ENCODE measurements at places on chromosomes 11 and 22.

- DNase-seq = no peak
Observed at GRCh38 chr11:62553080-62553838, 6.7 kb upstream of the AHNAK start.

DNA sequence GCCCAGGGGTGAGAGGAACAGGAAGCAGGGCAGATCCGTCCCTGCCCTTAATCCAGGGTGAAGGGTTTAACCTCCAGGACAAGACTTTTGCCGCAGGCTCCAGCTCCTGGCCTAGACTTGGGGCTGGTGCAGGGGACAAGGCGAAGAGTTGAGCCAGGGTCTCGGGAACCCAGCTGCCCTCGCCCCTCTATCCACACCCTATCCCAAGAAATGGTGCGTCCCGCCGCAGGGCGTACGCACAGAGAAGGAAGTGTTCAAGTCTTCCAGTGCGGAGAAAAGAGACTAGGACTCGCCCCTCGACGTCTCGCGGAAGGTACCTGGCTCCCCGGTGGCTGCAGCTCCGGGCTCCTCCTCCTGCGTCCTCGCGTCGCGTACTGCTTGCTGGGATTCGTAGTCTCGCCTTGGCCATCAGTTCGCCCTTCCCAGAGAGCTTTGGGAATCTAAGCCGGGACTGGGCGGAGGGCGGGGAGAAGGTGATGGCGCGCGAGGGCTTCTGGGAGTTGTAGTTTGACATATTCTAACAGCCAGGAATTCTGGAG lies at the start of gene ZMAT5:
Gene ZMAT5 (minus strand): TSS at position 376 of the 539 bp plus-strand sequence. CDS start 18,463 bp downstream, outside the sequence.
- peak; percentile 82 for DNase-seq

DNA sequence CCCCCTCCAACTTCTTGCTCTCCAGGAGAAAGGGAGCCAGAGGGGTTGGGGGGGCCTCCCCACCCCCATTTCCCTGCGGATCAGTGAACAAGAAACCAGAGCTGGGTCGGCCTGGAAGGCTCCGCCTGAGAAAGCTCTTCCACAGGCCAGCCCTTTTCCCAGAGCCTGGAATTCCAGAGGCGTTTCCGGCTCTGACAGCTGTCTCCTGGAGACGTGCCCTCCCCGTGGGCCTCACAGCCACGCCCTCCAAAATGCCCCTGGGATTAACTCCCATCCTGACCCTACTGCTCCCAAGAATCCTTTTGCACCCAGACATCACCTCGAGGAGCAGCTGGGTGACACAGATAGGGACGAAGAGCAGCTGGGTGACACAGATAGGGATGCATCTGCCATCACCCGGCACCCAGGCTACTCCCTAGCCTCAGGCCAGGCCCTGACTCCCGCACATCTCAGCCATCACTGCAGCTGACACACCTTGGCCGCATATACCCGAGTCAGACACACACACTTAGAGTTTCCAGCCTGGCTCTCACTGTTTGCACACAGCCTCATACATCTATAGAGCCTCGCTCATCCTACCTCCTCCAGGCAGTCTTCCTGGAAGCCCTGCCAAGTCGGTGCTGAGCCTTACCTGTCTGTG lies 7.6 kb upstream of the CDC42EP1 start:
- no peak for DNase-seq

- no peak for DNase-seq
Observed at GRCh38 chr11:130439160-130439519, 9.3 kb upstream of the ADAMTS15 start.

DNA sequence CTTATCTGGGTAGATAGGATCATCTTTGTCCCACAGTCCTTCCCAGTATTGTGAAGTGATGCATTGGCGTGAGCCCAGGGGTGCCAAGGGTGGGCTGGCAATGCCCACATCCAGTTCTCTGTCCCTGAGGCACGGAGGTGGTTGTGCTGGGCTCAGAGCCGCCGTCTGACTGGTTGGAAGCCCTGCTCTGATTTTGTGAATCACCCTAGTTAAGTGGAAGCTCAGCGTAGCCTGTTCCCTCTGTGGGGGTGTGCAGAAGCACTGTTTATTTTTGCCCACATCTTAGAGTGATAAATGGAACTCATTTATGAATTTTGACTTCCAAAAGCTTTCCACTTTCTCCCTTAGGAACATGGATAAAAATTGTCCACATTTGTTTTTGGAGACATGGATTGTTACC lies 13.6 kb downstream of the BCR start:
- DNase-seq = no peak

DNA sequence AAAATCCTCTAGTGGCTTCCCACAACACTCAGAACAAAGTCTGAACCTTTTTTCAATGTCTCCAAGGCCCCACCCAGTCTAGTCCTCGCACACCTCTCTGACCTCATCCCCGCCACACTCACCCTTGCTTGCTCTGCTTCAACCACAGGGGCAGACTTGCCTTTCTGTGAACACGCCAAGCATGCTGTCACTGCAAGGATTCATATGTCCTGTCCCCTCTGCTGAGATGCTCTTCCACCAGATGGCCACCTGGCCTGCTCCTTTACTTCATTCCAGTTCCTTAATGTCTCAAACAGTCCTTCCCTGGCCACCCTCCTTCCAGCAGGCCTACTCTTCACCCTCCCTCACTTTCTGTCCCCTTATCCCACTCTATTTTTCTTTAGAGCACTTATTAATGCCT lies 60.6 kb upstream of the ARHGAP20 start:
- no peak for DNase-seq

- DNase-seq = no peak
Observed at GRCh38 chr22:45314054-45314721, 4.5 kb downstream of the FAM118A start.

- no peak for DNase-seq
Observed at GRCh38 chr11:97856666-97857065, 1164.1 kb upstream of the CNTN5 start.

DNA sequence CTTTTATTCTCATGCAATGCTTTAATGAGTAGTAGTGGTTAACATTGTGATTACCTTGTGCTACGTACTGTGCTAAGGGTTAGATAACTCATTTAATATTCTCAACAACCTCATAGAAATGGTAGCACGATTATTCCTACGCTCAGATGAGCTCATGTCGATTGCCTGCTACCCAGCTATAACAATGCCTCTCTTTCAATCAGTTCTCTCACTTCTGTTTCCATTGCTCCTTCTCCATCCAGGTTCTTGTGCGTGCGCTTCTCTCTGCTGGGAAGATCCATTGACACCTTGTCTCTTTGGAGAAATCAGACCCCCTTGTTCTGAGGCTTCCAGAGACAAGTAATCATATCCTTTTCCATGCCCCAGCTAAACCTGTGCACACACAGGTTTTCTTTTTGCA lies 120.8 kb downstream of the NECTIN1 start:
- DNase-seq = no peak

- no peak for DNase-seq
Observed at GRCh38 chr11:134686460-134687061, 274.5 kb upstream of the B3GAT1 start.

DNA sequence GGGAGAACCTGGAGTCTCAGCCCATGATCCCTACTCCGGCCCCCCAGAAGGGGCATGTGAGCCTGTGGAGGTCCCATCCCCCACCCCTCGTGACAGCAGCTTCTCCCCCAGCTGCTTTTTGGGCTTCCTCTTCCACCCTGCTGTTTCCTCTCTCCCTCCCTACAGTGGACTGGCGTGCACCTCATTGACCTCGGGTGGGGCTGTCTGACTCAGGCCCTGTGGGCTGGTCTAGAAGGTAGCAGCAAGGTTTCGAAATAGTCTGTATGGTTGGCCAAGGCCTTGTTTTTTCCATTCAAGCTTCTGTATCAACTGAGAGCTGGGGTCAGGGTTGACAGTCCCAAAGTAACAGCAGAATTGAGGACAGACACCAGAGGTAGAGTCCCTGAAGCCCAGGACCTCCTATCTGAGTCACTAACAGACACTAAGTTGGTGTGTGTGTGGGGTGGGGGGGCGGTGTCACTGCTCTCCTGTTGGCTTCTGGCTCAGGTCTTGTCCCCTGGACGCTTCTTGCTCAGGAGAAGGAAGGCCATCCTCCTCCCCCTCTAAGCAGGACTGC lies 7.7 kb downstream of the SLC37A2 start:
- no peak for DNase-seq

DNA sequence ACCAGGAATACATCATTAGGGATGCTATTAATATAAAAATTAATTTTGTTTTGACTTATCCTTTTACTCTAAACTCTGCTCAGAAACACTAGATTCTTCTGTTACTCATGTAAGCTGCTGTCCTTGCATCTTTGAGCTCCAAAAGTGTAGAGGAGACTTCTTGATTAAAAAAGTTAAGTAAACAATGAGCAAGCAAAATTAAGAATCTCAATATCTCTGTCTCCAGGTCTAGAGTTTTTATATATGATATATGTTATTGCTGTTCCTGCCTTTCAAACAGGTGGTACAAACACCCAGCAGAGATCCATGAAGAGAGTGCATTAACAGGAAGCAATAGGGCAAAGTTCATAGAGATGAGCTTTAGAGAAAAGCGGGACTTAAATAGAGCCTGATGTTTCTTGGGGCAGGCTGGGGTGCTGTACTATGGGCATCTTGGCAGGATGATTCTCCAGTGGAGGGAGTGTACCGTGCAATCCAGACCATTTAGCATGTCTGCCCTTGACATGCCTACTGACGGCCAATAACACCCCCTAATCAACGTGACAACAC lies 6.9 kb downstream of the MAPK1 start:
- DNase-seq = no peak

DNA sequence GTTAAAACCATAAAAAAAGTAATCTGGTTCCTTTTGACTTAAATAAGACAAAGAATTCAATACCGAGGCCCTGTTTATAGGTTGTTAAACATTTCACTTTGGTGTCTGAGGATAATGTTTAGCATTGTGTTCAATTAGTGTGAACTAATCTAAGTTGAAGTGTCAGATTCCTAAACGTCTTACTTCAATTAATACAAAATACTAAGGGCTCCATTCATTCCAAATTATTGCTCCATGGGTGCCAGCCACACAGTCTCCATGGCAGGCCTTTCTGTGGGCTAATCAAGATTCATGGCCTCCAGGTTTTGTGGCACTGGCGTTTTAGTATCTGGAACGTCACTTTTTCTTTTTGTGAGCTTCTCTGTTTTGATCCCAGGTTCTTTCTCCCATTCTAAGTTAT lies 89.4 kb downstream of the TMEM135 start:
- no peak for DNase-seq

GRCh38 chr11:62612366-62613290 lies at the start of the genes EML3 and ROM1:
EML3 (minus strand) TSS chr11:62612775; CDS start chr11:62612457, 318 bp downstream.
ROM1 (plus strand) TSS chr11:62613257; CDS start chr11:62613282, 25 bp downstream.
- DNase-seq = peak; percentile 98

GRCh38 chr11:108338750-108339149 lies 115.9 kb downstream of the ATM start:
- DNase-seq = no peak

GRCh38 chr11:112806256-112806655 lies 155.0 kb upstream of the NCAM1 start:
- DNase-seq = no peak

DNA sequence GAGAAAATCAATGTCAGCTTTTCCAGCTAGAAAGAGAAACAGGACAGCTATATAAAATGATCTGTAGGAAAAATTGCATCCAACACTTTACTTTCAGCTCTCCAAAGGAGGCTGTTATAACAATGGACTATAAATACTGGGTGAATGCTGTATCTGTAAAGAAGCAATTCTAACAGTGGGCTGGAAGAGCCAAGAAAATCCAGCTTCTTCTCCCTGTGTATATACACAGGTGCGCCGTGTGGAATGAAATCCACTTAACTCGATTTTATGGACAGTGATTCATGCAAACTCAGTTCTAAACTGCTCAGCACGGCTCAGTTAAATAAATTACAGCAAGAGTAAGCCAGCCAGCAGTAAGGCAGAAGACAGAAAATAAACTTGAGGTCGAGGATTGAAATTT lies 32.5 kb upstream of the LMO2 start:
- no peak for DNase-seq

DNA sequence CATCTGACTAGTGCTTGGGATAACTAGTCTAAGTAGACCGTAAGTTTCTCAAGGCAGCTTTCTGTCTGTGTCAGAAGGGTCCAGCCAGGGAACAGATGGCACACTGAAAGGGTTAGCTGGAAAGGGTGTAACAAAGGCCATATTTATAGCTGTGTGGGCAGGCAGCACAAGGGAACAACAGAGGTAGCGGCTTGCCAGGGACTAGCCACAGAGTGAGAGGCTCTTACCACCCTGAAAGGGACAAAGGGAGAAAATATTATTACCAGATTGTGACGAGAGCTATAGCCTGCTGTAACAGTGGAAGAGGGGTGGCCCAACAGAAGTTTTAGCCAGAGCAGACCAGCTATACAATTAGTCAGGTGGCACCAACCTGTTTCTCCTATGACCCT lies 129.4 kb downstream of the CCDC34 start:
- no peak for DNase-seq

GRCh38 chr11:91810871-91811270 lies 413.7 kb upstream of the FAT3 start:
- no peak for DNase-seq

DNA sequence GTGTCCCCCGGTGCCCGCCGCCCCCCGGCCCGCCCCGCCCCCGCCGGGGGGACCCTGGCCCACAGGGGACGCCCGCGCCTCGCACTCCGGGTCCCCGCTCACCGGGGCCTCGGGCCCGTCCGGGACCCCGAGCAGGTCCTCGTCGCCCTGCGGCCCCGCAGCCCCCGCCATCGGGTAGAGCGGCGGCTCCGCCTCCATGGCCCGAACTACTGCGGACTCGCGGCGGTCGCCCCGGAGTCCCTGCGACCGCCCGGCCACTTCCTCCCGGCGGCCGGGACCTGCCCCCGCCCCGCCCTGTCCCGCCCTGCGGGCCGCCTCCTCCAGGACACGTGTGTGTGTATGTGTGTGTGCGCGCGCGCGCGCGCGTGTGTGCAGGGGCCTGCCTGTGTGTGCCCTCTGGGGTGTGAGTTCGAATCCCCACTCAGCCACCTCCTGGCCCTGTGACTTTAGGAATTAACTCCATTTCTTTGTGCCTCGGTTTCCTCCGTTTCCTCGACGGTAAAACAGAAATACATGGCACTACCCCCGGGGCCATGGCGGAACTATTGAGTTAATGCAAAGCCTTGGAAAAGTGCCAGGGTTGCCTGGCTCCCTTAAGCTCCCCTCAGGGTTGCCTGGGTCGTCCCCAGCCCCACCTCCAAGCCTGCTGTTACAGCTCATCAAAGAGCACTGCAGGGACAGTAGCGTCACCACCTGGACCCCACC lies at the start of gene UNC93B1:
Gene UNC93B1 (minus strand): TSS at position 252 of the 705 bp plus-strand sequence. CDS start 54 bp downstream, at position 198.
- DNase-seq = peak; percentile 69

DNA sequence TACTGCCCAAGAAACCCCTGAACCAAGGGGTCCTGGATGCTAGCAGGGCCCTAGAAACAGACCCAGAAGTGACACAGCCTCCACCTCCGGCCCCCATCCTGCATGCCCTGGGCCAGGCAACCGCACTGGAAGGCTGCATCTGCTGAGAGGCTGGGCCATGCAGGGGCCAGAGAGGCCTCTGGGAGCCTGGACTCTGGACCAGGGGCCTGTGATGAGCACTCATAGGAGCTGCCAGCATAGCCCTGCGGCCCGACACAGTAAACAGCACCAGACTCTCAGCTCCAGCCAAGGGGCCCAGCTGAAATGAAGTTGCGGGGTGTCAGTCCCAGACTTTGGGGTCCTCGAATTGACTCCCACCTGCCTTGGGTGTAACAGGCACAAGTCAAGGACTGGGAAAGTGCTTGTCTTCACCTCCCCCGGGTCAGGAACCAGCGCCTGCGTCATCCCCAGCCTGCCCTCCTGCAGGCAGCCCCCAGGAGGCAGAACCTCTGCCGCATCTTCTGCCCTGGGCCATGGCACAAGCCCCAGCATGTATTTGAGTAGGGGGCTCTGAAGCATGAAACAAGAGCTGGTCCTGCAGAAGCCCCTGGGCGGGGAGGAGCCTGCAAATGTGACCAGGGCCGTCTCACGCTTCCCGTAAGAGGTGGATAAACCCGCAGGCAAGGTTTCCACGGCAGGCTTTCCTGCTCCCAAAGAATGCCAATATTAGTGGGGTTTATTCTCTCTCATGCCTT lies 25.2 kb upstream of the CCND1 start:
- no peak for DNase-seq

Data from memory B cell (primary cell).